ENCODE measurements at places on chromosomes 5 and 9.

- no peak for DNase-seq
- no peak overlapping the region for H3K4me3 ChIP-seq
- H3K27me3 ChIP-seq: no peaks in the 10 kb centered on the region
- H3K4me1 ChIP-seq: no peaks in the 10 kb centered on the region
- H3K27ac ChIP-seq: no peak overlapping the region
These were observed 34.5 kb downstream of the FGF18 start for GRCh38 chr5:171453988-171454387.

DNA sequence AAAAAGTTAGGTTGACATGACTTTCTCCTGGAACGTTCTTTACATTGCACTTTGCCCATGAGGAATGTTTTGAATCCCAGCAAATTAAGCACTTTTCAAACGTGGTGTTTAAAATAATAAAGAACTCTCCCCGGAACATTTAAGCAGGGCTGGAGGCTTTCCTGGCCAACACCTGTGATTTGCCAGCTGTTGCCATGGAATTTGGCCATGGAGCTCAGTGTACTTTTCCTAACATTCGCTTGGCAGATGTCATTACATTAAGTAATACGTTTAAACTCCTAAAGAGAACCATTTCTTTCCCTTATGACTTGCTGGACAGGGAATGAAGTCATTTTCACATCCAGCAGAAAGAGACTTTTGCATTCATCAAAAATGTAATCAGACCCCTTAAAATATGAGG is 146.1 kb downstream of the GAS1 start:
- no peak for DNase-seq
- no peaks in the 10 kb centered on the region for H3K27me3 ChIP-seq
- H3K4me1 ChIP-seq: no peaks in the 10 kb centered on the region
- no peak overlapping the region for H3K4me3 ChIP-seq

DNA sequence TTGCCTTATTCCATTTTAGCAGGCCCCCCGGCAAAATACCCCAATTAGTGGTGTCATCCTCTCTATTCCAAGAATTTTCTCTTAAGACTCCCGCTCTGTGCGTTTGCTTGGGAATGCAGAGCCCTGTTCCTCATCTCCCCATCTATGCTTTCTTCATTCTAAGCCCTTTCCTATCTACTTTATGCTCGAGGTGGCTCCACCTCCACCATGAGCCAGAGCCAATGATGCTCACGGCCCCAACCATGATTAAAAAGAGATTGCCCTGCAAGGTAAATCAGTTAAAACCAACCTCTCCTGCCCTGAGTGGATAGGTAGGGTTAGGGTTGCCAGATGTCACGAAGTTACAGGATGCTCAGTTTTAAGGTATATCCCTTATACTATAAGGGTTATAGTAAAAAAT is 677 bp upstream of the TXNDC15 start:
- DNase-seq: peak; percentile 26
- peak overlapping the region; percentile 99 for H3K27ac ChIP-seq
- peaks cover 40% of the 10 kb centered on the region for H3K4me1 ChIP-seq

DNA sequence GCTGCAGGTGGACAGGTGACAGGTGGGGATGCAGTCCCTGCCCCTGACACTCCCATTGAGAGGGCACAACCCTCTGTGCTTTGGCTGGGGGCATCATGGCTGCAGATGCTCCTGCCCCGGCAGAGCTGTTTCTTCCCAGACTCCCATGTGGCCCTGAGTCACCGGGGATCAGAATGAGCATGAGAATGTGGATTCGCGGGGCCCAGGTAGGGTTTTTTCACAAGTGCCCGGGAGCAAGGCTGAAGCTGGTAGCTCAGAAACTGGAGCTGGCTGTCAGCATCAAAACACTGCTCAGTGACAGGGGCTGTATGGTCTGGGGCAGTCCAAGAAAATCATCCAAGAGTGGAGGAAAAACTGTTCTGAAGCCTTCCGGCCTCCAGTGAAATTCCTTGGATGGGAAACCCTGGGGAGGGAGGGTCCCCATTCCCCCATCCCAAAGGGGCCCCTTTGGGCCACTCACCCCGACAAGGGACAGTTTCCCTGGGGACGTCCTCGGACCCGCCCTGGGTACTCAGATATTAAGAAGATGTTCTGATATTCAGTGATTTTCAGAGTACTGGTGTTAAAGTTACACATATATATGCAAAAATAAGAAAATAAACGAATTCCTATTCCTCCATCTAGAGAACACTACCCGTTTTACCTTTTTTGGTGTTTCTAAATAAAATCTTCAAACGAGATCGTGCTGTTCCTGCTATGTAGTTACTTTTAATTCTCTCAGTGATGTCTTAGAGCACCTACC is 120.1 kb upstream of the LPCAT1 start:
- no peak overlapping the region for H3K27ac ChIP-seq
- peaks cover 7% of the 10 kb centered on the region for H3K4me1 ChIP-seq
- peaks cover 10% of the 10 kb centered on the region for H3K27me3 ChIP-seq
- H3K36me3 ChIP-seq: no peaks in the 10 kb centered on the region

Measured in DND-41 (cell line).